Osteocyte (in vitro differentiated cells): ENCODE measurements at places on chromosomes 16 and 17. TPM values are rescaled to one million over a fixed set of nuclear protein-coding genes. Genes with fewer than 3 reads are reported as not detected.

DNA sequence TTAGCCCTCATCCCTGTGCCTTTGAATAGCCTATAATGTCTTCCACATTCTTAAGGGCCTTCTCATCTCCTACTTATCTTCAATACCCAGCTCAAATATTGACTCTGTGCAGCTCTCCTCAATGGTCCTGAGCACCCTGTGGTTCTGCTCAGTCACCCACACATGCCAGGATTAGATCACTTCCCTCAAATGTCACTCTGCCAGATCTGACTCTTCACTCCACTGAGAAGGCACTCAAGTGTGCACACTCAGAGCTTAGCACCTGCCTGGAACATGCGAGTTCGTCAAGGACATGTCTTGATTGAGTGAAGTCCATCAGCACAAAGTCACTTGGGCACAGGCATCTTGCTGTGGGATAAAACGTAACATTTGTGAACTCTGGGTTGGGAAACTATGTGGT lies 404.8 kb downstream of the CDH13 start:
- H3K4me3 ChIP-seq, result no peak overlapping the region
- no peak overlapping the region for H3K27ac ChIP-seq
- DNase-seq, result no peak
- H3K27me3 ChIP-seq, result no peaks in the 10 kb centered on the region

DNA sequence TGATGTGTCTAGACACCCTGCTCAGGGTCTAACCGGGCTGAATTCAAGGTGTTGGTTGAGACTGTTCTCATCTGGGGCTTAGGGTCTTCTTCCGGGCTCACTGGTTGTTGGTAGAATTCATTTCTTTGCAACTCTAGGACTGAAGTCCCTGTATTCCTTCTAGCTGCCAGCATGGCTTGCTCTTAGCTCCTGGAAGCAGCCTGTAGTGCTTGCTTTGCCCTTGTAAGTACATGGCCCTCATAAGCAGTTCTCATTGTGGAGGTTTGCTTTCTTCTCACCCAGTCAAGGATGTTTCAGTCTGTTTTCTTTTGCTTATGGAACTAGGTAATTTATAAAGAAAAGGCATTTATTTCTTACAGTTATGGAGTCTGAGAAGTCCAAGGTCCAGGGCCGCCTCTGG lies 26.3 kb downstream of the COX10 start:
- no peaks in the 10 kb centered on the region for H3K27me3 ChIP-seq
- peaks cover 2% of the 10 kb centered on the region for H3K36me3 ChIP-seq
- no peak for DNase-seq
- H3K4me3 ChIP-seq, result no peak overlapping the region

GRCh38 chr17:34991606-34992005 lies 11.3 kb downstream of the LIG3 start:
- no peak overlapping the region for H3K4me3 ChIP-seq
- no peaks in the 10 kb centered on the region for H3K27me3 ChIP-seq
- H3K4me1 ChIP-seq, result no peaks in the 10 kb centered on the region
- peaks cover 57% of the 10 kb centered on the region for H3K36me3 ChIP-seq

ZNF785 gene
- total RNA-seq, result 14.8 and 19.8 TPM in 2 replicates

SNN gene
- total RNA-seq, result 23.4 and 24.0 TPM in 2 replicates

CCL1 gene
- not detected in 2 replicates for total RNA-seq

TBC1D3I gene
- total RNA-seq, result 0.42 and 1.0 TPM in 2 replicates
